ENCODE measurements at places on chromosomes 13 and 19.

DNA sequence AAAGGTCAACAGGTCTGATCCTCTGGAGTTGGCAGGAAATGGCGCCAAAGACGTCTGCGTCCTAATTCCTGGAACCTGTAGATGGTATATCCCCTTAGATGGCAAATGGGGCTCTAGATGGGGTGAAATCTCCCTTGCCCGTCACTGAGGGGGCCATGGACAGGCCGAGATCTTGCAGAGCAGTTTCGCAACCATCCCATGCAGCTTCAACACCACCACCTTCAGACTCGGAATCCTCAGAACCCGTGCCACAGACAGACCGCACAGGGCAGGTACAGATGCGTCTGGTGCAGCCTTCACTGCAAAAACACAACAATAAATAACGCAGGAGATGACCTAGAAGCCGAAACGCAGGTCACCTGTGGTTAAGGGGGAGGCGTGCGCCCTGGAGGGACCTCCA, 17.7 kb downstream of the REXO1 start:
- no peak for DNase-seq

- no peak for DNase-seq
Measured at GRCh38 chr13:30169442-30169841, 137.9 kb downstream of the KATNAL1 start.

DNA sequence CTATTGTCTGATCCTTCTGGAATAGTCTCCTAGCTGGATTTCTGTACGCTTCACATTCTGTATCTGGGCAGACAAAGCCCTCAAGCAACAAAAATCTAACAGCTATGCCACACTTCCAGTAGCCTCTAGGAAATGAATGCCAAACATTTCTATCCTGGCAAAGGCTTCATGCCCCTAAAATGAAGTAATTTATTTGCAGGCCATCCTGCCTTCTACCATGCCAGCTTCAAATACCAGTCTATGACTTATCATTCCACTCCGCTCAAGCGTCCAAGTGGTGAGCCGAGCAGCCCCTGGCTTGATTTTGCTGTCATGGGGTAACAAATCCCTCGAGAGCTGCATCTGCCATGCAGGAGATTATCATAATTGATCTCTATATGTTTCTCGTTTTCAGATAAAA, 86.9 kb downstream of the LHFPL6 start:
- DNase-seq: no peak

GRCh38 chr19:42242512-42243409, at the start of gene GSK3A:
TSS of gene GSK3A (minus strand) at chr19:42242602. CDS start at chr19:42242465, 137 bp downstream.
- peak; percentile 99 for DNase-seq

DNA sequence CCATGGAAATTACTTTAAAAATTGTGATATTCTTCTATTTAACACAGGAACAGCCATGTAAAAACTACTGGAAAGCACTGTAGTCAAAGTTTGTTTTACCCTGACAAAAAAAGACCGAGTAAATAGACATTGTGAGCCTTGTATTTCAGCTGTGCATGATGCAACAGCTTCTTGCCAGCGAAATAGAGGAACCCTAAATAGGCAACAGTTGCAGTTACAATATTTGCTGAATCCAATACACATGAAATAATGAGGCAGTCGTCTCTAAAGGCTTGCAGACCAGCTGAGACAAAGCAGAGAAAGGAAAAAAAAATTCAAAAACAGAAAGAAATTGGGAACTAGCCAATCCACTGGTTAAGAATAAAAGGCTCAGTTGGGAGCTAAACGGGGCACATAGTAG, 1001.1 kb downstream of the OLFM4 start:
- no peak for DNase-seq

DNA sequence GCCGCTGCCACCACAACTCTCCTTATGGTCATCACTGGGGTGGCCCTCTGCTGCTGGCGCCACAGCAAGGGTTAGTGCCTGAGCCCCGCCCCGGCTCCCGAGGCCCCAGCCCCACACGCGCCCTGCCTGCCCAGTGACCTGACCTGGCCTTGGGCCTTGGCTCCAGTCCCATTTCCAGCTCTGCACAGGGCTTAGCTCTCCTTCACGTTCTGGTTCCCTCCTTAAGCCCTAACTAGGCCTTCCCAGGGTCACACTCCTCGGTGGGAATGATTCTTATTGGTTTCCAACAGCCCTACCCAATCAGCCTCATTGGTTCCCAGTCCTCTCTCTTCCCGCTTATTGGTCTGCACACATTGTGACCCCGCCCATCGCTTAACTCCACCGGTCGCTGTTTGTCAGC, 5.8 kb downstream of the KIRREL2 start:
- DNase-seq: no peak

DNA sequence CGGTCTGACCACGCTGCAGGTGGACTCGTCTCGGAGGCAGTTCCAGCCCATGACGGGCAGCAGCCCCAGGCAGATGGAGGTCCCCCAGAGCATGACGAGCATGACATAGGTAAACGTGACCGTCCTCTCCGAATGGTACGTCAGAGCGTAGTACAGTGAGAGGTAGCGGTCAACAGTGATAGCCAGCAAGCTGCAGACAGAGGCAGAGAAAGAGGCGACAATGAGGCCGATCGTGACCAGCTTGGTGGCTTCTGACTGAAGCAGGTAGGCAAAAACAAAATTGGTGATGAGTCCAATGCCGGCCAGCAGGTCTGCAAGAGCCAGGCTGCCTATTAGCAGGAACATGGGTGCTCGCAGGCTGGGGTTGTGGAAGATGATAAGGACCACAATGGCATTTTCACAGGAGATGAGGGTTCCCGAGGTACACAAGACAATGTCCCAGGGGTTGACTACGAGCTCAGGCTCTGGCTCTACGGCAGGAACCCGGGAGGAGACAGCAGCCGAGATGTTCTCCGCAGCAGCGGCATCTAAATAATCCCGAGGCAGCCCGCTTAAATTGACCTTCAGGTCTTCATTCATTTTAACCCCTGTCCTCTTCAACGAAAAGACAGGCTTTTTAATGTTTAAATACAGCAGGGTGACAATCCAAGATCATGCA, 1.2 kb downstream of the GPR12 start:
- no peak for DNase-seq

GRCh38 chr19:39481229-39481545, 549 bp downstream of the TIMM50 start:
- DNase-seq: no peak
